ENCODE measurements at places on chromosomes 6 and 20. TPM values are rescaled to one million over a fixed set of nuclear protein-coding genes. Genes with fewer than 3 reads are reported as not detected.

GRCh38 chr6:52422156-52422555 is 2.0 kb downstream of the EFHC1 start:
- no peak for DNase-seq

GRCh38 chr6:5653801-5654200 is 352.9 kb downstream of the NRN1 start:
- DNase-seq: no peak

Gene IMPG1
- not detected for total RNA-seq

Gene LRRN4
- not detected for total RNA-seq

DNA sequence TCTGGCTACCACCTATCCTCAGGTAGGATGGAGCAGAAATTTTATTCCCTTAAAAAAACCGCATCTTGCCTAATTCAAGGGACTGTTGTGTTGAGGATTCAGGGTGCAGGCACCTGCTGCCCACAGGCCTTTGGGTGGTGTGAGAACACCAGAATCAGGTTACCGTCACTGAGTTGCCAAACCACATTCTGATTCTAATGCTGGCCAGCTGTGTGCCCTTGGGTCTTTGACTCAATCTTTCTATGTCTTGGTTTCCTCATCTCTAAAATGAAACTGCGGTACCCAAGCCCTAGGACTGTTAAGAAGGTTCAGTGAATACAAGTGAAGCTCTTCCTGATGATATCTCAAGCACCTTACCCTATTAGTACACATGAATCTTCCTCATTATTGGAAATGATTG is 827.3 kb downstream of the DHX35 start:
- no peak for DNase-seq

DNA sequence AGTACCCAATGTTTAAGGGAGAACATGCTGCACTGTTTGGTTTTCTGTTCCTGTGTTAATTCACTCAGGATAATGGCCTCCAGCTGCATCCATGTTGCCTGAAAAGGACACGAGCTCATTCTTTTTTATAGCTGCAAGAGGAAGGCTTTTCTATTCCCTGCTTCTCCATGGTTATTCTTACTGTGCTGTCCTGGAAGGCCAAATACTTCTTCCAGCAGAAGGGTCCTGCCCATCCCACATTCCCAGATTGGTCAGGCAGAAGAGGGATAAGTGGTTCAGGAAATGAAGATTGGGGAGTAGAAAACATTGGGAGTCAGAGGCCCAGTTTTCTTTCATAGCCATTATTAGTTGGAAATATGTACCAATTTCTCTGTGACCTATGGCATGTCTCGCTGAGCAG is 122.4 kb downstream of the TCP11 start:
- DNase-seq: no peak

Gene CEP85L
- 7.4 TPM for total RNA-seq

- no peak for DNase-seq
Observed at GRCh38 chr6:2007165-2007564, 238.2 kb downstream of the GMDS start.

Gene FAM184A
- 0.97 TPM for total RNA-seq

Gene RBL1
- 28.8 TPM for total RNA-seq

GRCh38 chr20:297925-298775 is 780 bp downstream of the ZCCHC3 start:
- DNase-seq: peak; percentile 72

DNA sequence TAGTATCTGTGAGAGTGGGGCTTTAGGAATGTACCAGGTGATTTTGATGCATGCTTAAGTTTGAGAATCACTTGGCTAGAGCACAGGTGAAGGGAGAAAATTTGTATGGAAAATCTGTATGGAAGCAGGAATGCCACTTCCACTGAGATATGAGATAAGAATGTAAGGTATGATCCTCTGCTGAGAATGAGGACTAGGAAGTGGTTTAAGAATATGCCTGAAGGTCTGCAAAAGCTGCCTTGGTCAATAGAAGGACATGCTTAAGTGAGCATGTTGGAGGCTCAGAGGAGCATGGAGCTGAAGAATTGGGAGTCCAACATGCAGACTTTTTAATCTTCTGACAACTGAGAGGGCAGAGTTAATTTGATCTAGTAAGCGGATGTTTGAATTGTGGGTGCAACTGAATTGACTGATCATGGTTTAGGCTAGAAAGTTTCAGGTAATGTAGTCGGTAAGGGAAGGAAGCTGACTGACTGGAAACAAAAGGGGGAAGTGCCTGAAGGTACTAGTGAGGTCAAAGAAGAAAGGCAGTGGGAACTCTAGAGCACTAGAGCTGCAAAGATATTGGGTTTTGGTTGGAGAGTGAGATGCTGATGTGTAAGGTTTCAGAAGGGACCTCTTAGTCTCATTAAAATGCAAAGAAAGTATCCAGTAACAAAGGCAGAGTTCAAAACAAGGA is 28.6 kb upstream of the NOTCH4 start:
- DNase-seq: no peak

Gene COL21A1
- total RNA-seq: 51.6 TPM

- no peak for DNase-seq
Observed at GRCh38 chr6:25706314-25707014, 48.1 kb upstream of the SLC17A4 start.

Gene RTN4IP1
- 15.7 TPM for total RNA-seq

DNA sequence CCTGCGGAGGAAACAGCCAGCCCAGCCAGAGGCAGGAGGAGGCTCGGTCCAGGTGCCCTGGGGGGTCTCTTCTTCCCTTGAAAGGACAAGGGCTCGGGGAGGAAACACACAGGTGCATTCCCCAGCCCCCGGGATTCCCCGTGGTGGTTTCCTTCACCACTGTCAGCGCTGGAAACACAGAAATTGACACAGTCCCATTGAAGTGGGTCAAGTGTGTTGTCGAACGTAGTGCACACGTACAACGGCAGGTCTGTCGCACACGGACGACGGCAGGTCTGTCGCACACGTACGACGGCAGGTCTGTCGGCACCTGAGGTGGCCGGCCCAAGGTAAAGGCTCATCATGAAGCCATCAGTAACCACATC is 80.9 kb downstream of the DLL1 start:
- DNase-seq: no peak

- DNase-seq: no peak
Observed at GRCh38 chr20:58072695-58073671, 155.5 kb downstream of the ANKRD60 start.

Gene CST2
- not detected for total RNA-seq

GRCh38 chr6:32192608-32193039 is at the start of gene GPSM3:
Gene GPSM3 (minus strand): TSS chr6:32192643. CDS start chr6:32192513, 130 bp downstream.
- no peak for DNase-seq

GRCh38 chr6:150599199-150600009 is at the start of gene PLEKHG1:
Gene PLEKHG1 (plus strand): TSS chr6:150599885. CDS start chr6:150733682, 133,797 bp downstream.
- DNase-seq: peak; percentile 75

Gene POM121L2
- not detected for total RNA-seq

- peak; percentile 69 for DNase-seq
Observed at GRCh38 chr6:31794866-31795615, 511 bp downstream of the VARS1 start.

GRCh38 chr6:145891126-145891525 is 73.0 kb downstream of the SHPRH start:
- no peak for DNase-seq

- DNase-seq: no peak
Observed at GRCh38 chr6:30206799-30207618, 6.2 kb downstream of the TRIM26 start.

DNA sequence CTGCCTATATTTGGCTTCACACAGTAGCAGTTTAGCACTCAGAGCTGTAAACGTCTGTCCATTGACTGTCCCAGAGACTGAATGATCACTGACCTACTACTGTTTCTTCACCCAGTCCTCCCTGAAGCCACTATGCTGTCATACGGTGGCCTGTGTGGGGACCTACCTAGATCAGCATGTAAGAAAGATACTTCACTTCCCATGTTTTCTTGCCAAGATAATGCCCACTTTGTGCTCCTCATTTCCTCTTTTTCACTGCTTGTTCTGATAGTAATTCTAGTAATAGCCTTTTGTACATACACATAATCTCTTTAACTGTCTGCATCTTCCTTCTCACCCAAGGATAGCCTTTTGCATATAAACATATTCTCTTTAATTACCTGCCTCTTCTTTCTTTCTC is 109.9 kb upstream of the TIAM2 start:
- DNase-seq: no peak

DNA sequence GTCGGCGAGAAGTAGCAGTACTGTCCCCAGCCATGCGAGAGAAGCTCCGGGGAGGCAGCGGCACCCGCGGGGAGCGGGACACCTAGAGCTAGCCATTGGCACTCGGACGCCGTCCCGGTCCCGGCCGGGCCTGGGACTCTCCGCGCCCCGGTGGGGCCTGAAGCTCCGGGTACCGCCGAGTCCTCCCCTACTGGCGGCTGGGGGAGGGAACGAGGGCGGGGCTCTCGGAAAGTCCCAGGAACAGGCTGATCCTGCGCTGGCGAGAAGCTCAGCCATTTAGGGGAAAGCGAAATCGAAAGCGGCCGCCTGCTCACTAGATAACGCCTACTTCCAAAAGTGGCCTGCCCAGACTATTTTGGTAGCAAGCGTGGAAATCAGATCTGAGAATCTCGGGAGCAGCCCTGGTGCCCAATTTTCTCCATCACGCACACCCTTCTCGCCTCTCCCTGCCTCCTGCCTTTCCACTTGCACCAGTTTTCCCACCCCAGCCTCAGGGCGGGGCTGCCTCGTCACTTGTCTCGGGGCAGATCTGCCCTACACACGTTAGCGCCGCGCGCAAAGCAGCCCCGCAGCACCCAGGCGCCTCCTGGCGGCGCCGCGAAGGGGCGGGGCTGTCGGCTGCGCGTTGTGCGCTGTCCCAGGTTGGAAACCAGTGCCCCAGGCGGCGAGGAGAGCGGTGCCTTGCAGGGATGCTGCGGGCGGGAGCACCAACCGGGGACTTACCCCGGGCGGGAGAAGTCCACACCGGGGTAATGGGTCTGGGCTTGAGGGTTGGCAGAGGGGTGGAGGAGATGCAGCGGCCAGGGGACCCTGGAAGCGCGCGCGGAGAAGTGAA is at the start of the genes PSMB9 and TAP1:
Gene PSMB9, plus strand, starts transcription at position 652 of the 835 bp plus-strand sequence. Its CDS starts 38 bp downstream, at position 690.
Gene TAP1, minus strand, starts transcription at position 164 of the 835 bp plus-strand sequence. Its CDS starts 68 bp downstream, at position 96.
- DNase-seq: peak; percentile 96

DNA sequence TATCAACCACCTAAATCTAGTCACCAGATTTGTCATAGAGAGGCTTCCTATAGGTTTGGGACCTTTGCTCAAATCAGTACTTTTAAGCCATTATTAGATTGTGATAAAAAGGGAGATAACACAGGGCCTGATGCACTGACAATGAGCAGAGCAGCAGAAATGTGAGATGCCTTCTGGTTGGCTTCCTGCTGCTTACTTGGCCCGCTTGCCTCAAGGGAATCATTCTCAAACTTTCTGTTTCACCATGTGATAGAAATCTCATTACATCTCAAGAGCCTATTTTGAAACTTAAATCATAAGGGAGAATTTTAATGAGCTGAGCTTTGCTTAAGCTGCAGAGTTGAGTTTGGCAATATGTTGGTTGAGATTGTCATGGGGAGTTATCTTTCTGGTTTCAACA is 606.0 kb downstream of the DHX35 start:
- DNase-seq: peak; percentile 88

Gene NKX2-4
- 0.13 TPM for total RNA-seq

GRCh38 chr6:113843500-113844073 is 13.6 kb upstream of the MARCKS start:
- DNase-seq: no peak

GRCh38 chr6:169885831-169886230 is 134.4 kb downstream of the ERMARD start:
- no peak for DNase-seq

DNA sequence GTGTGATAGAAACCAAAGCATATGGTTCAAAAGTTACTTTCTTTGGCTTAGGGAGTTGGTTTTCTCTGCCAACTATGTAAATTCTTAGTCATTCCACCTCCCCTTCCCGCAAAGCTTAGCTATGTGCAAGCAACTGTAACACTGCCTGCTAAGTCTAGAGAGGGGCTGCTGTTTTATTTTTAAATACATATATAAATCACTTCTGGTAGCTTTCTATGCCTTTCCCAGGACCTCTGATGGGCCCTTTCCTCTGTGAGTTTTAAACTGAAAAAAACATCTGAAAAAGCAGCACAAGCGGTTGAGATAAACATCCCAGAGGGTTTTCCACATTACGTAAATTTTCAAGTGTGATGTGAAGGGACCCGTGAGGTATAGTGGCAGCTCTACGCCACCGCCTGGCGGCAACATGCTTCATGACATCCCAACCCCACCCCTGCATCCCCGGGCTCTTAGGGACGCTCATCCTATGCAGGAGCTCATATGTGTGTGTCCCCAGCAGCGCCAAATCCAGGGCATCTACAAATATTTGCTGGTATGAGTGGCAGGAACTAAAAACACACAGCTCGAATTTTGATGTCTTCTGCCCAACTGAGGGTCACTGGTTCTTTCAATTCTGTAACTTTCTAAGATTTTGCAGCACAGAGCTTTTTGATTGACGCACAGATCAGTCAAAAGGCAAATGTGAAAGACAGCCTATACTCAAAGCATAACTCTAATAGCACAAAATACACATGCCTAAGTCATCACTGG is 12.7 kb downstream of the SAYSD1 start:
- no peak for DNase-seq

Gene GSTA3
- not detected for total RNA-seq

- DNase-seq: no peak
Observed at GRCh38 chr6:54102238-54102637, 9.0 kb upstream of the MLIP start.

DNA sequence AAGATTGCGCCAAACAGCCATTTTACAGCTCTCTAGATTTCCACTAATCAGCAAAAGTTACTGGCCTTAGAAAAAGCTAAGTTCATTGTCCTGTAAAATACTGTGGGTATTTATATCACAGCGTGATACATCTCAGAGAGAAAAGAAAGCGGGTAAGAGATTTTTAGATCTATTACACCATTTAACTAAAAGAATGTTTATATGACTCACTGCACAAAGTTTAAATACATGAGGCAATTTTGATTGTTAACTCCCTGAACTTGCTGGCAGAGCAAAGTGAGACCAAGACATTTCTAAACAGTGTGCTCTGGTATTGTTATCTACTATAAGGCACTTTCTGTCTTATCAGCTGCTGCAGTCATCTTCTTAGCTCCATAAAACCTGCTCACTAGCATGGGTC is 314.3 kb downstream of the EPHA7 start:
- peak; percentile 59 for DNase-seq

DNA sequence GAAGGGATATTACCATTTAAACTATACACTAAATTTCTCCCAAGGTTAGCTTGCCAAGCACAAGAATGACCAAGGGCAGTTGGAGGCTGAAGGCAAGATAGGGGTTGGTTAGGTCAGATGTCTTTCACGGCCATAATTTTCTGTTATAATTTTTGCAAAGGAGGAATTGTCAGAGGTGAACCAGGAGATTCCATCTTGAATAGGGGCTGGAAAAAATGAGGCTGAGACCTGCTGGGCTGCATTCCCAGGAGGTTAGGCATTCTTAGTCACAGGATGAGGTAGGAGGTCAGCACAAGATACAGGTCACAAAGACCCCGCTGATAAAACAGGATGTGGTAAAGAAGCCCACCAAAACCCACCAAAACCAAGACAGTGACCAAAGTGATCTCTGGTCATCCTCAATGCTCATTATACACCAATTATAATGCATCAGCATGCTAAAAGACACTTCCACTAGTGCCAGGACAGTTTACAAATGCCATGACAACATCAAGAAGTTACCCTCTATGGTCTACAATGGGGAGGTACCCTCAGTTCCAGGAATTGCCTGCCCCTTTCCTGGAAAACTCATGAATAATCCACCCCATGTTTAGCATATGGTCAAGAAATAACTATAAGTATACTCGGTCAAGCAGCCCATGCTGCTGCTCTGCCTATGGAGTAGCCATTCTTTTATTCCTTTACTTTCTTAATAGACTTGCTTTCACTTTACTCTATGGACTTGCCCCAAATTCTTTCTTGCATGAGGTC is 371.8 kb upstream of the SULF2 start:
- DNase-seq: no peak

- DNase-seq: no peak
Observed at GRCh38 chr20:54267483-54268003, 59.7 kb downstream of the PFDN4 start.

- no peak for DNase-seq
Observed at GRCh38 chr20:31474758-31475427, at the start of the genes DEFB124 and REM1. Gene DEFB124 (minus strand): TSS chr20:31475127. CDS start chr20:31473013, 2,114 bp downstream. Gene REM1 (plus strand): TSS chr20:31475288. CDS start chr20:31476446, 1,158 bp downstream.
